Stimulated activated CD4-positive, alpha-beta T cell treated with anti-CD3 and anti-CD28 coated beads, Interleukin-1b, Interleukin-23, amount 100 ng/mL, for 1 hour (primary cell): ENCODE measurements at places on chromosomes 5 and 9.

- no peak for DNase-seq
These were observed 291.3 kb upstream of the ADAMTSL1 start for GRCh38 chr9:18182636-18183035.

GRCh38 chr5:73488806-73489205, 9.4 kb upstream of the BTF3 start:
- no peak for DNase-seq

DNA sequence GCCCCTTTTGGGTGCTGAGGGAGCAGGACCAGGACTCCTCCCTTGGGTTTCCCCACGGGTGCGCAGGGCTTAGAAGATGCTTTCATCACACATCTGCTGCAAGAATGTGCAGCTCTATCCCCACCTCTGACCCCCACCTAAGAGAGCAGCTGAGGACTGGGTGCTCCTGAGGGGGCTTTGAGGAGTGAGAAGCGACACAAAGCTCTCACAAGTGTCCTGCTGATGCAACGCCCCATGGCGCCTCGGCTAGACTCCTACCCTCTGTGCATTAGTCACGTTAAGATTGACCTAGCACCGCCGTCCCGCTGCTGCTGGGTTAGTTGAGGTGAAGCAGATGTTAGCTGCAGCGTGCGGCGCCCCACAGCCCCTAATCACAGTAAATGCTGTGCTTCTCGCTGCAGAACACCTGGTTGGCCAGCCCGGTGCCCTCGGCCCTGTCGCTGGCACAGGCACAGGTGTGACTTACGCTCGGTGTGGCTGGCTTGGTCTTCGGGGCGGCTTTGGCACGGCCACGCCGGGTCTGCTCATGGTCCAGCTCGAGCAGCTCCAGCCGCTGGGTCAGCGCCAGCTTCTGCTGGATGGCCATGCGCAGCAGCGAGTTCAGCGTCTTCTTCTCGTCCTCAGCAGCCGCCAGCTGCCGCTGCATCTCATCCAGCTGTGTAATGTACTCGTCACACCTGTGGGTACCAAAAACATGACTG, 45.0 kb upstream of the IPPK start:
- no peak for DNase-seq

DNA sequence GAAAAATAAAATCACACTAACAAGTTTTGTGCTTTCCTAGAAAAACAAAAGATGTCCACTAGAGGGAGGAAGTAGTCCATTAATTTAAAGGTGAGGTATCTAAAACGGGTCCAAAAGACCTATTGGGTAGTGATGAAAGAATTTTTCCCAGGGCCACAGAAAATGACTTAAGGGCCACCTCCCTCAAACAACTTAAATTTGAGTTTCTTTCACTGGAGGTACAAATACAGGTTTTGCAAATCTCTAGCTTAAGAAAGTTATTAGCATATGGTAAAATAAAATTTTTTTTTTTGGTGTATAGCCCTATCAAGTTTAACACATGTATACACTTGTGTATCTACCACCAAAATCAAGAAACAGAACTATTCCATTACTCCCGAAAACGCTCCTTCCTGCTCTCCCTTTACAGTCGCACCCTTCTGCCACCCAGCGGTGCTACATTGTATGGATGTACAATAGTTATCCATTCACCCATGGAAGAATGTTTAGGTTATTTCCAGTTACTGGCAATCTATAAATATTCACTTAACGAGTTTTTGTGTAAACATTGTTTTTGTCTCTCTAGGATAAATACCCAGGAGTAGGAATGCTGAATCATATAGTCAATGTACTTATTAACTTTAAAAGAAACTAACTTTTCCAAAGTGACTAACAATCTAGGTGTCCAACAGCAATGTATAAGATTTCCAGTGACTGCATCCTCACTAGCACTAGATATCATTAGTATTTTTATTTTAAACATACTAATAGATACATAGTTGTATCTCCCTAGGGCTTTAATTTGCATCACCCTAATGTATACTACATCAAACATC, 21.9 kb downstream of the DEPDC1B start:
- no peak for DNase-seq

- DNase-seq = no peak
These were observed at the start of gene GNA14 for GRCh38 chr9:77648234-77649108. Gene GNA14, minus strand, starts transcription at chr9:77648322. Its CDS starts 529 bp downstream, at chr9:77647793.

- no peak for DNase-seq
These were observed 1.9 kb downstream of the GDA start for GRCh38 chr9:72151104-72151503.

- DNase-seq = no peak
These were observed 266.4 kb upstream of the IRX4 start for GRCh38 chr5:2149195-2149539.

- DNase-seq = no peak
These were observed 461.3 kb downstream of the SPOCK1 start for GRCh38 chr5:137037848-137038247.

GRCh38 chr5:140576776-140577201, 12.2 kb downstream of the SLC35A4 start:
- no peak for DNase-seq

DNA sequence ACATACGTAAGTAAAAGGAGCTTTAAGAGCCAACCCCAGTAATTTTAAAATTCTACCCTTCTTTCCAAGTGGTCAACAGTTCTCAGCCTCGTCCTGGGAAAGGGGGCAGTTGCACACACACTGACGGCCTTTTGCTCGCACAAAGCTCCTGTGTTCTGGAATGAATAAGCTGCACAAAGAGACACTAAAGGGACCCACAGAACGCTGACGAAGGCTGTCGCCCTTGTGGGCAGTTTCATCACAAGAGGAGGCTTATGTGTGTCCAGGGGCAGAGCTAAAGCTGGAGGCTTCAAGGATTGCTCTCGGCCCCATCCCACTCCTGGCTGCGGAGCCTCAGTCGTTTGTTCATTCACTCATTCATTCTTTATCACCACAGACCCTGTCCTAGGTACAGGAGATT, 67.0 kb upstream of the NEK6 start:
- no peak for DNase-seq

DNA sequence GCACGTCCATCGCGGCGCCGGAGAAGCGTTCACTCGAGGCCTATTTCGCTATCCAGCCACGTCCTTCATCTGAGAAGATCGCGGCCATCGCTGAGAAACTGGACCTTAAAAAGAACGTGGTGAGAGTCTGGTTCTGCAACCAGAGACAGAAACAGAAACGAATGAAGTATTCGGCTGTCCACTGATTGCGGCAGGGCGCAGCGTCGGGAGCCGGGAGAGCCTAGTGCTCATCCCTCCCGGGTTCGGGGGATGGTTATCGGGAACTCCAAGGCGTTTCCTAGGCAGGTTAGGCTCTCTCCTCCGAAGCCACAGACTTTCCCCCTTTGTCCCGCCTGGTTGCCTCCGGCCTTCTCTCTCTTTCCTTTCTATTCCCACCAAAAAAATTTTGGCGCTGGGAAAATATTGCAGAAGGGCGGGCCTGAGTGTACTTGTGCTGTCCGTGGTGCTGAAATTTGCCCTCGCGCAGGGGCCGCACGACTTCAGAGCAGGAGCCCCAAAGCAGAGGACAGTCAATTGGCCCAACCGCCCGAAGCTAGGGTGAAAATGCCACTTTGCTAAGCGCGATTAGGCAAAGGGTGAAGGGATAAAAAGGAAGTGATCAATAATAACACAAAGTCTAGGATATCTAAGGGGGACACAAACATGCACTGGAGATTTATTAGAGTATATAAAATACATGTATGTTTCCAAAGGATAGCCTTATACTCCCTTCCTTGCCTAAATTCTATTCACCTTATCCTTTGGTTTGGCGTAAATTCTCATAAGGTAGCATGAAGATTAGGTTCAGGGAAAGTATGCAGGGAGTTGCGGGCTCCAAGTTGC, 1.8 kb downstream of the POU4F3 start:
- DNase-seq = no peak

DNA sequence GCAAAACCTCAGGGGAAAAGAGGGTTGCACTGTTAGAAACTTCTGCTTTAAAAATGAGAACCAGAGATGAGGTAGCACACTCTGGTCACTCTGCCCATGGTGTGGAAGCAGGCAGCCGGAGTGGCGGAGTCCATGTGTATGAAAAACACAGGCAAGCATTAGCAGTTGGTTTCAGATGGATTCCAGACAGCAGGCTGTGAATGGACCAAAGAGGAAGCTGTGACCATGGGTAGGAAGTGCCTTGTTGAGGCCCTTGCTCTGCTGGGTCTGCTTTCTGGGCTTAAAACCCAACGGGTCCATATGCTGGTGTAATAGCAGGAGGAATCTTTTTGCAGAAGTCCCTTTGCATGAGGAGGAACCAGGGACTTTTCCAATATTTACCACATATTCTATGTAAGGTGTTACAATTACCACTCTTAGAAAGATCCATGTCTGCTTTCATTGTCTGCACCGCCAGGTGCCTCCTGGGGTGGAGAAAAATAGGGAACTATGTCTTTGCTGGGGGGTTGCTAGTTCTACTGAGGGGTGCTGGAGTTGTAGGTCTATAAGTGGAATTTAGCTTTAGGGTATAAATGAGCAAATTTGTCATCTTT, 77.0 kb downstream of the ANKRD55 start:
- no peak for DNase-seq

DNA sequence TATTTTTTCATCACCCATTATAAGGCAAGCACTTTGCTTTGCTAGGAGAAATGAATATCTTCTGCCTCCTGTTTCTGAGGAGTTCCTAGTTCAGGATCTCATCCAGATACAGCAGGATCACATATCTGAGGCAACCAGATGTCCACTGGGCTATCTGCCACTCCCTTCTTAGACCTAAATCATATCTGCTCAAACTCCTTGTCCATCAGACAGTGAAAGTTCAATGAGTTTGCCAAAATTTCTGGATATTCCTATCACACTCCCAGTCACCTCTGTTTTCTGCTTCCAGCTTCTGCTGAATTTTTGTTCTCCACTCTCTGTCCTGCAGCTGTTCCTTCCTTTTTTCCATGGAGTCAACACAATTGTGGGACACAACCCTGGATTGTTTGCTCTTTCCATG, 54.2 kb upstream of the BASP1 start:
- DNase-seq = no peak

DNA sequence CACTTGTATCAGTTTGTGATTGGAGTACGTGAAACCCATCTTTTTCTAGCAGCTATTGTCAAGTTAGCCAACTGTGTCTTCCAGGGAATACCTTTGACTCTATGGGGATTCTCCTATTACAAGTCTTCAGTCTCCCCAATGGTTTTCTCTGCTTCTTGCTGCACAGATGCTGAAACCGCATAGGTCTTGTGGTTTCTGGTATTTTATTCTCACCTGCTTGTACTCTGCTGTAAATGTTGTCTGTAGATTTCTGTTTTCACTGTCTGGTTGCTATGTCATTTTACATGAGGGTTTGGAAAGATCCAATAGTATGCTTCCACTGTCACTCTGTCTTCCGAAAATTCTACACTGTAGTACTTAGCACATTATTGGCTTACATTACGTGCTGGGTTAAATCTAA, 1196.9 kb upstream of the C9orf72 start:
- DNase-seq = no peak
